ENCODE measurements at places on chromosomes 12 and 14. TPM values are rescaled to one million over a fixed set of nuclear protein-coding genes. Genes with fewer than 3 reads are reported as not detected.

- H3K4me3 ChIP-seq: no peak overlapping the region
- no peaks in the 10 kb centered on the region for H3K4me1 ChIP-seq
- DNase-seq: no peak
- no peaks in the 10 kb centered on the region for H3K36me3 ChIP-seq
- no peak overlapping the region for H3K27ac ChIP-seq
- no peaks in the 10 kb centered on the region for H3K27me3 ChIP-seq
Measured at GRCh38 chr12:68587448-68587873, 23.2 kb upstream of the RAP1B start.

- no peak overlapping the region for H3K4me3 ChIP-seq
- peaks cover 16% of the 10 kb centered on the region for H3K36me3 ChIP-seq
- no peak for DNase-seq
Measured at GRCh38 chr12:108296945-108297344, 42.2 kb downstream of the CMKLR1 start.

GRCh38 chr14:89378119-89378518 is 38.9 kb downstream of the FOXN3 start:
- H3K27me3 ChIP-seq: no peaks in the 10 kb centered on the region
- no peak for DNase-seq
- peaks cover 18% of the 10 kb centered on the region for H3K36me3 ChIP-seq
- peaks cover 4% of the 10 kb centered on the region for H3K4me1 ChIP-seq

DNA sequence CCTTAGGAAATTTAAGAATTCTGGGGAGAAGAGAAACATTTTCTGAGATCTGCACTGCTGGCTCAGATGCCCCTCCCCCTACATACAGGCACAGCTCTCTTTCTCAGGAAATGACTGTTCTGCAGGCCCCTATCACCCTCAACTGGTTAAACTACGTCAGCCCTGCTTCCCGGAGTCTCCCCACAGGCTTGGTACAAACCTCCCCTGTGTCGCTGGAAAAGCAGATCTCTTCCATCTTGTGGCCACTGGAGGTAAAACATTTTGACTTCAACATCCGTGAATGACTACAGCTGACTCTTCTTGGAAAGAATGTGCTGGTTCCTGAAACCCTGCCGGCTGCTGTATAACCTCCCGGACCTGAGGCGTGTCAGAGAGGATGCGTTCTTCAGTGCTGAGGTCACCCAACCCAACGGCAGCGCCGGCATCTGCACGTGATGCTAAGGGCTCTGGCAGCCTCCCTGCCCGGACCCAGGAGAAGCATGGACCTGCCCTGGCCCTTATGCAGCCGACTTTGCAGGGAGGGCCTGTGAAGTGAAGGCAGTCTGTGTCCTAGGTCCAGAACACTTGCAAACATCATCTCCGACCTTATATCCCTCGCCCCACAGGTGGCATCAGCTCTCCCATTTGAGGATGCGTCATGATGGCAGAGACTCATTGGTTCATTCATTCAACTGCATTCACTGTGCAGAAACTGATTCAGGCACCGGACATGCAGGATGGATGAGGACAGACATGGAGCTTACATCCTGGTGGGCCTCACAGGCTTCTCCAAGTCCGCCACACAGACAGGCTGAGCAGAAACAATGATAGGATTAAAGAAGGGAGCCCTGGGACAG is 129.2 kb downstream of the GCH1 start:
- H3K4me1 ChIP-seq: peaks cover 53% of the 10 kb centered on the region
- H3K36me3 ChIP-seq: peaks cover 8% of the 10 kb centered on the region
- peak overlapping the region; percentile 96 for H3K27ac ChIP-seq
- no peaks in the 10 kb centered on the region for H3K27me3 ChIP-seq
- peak overlapping the region; percentile 45 for H3K4me3 ChIP-seq
- peak; percentile 94 for DNase-seq

DNA sequence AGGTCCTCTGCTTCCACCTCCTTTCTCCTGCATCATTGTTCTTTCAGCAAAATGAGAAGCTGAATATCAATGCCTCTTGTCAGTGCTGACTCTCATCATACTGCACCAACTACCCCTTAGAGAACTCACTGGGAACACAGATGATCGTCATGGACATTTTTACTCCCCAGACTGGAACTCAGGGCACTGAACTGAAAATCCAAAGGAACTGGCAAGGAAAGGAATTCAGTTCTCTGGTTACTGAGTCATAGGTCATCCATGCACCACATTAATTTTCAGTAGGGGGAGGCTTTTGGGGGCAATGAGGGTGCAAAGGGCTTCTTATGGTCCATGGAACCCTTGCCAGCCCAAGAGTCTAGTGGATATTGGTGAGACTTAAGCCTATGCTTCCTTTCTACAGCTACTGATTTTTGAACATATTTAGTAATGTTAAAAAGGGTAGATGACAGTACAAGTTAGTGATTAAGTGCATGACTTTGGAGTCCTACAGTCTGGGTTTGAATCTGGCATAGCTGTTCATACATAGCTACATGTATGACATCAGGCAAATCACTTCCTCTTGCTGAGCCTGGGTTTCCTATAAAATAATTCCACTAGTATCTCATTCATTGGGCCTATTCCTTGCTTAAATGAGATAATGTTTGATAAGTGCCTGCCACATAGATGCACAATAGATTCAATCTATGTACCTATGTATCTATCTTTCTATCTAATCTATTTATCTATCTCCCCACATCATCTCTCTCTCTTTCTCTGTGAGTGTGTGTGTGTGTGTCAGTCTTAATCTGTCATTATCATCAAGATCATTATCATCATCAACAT is 29.2 kb downstream of the BBS10 start:
- peaks cover 1% of the 10 kb centered on the region for H3K36me3 ChIP-seq
- no peaks in the 10 kb centered on the region for H3K27me3 ChIP-seq
- no peak for DNase-seq
- no peak overlapping the region for H3K27ac ChIP-seq
- peak overlapping the region; percentile 60 for H3K4me3 ChIP-seq

DNA sequence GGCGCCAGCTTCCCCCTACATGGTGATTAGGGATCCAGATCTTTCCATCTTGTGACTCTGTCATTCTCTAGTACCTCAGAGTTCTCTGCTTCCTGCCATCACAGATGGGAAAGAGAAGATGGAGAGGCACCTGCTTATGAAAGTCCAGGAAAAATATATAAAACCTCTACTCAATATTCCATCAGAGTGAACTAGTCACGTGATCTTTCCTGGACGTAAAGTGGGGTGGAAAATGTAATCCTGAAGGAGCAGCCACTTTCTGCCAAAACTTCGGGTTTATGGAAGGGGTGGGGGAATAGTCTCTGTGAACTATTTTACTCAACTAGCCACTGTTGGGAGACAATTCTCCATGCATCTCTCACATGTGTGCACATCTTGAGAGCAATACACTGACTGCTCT is 47.7 kb downstream of the STAB2 start:
- no peak overlapping the region for H3K27ac ChIP-seq
- H3K4me3 ChIP-seq: no peak overlapping the region
- no peaks in the 10 kb centered on the region for H3K4me1 ChIP-seq
- no peak for DNase-seq
- H3K27me3 ChIP-seq: no peaks in the 10 kb centered on the region

The YBX3 gene
- 334 TPM for total RNA-seq

- H3K4me3 ChIP-seq: no peak overlapping the region
- H3K27me3 ChIP-seq: no peaks in the 10 kb centered on the region
- peak overlapping the region; percentile 8 for H3K27ac ChIP-seq
Measured at GRCh38 chr12:58341791-58342190, 400.4 kb downstream of the ATP23 start.

- H3K4me1 ChIP-seq: peaks cover 35% of the 10 kb centered on the region
- DNase-seq: no peak
- H3K36me3 ChIP-seq: peaks cover 6% of the 10 kb centered on the region
- H3K4me3 ChIP-seq: peak overlapping the region; percentile 86
Measured at GRCh38 chr14:65101631-65102440, 481 bp downstream of the MAX start.

- H3K27ac ChIP-seq: no peak overlapping the region
- no peaks in the 10 kb centered on the region for H3K36me3 ChIP-seq
- H3K27me3 ChIP-seq: peaks cover 25% of the 10 kb centered on the region
- DNase-seq: no peak
- H3K4me1 ChIP-seq: no peaks in the 10 kb centered on the region
Measured at GRCh38 chr14:95903165-95903564, 26.5 kb downstream of the TUNAR start.

DNA sequence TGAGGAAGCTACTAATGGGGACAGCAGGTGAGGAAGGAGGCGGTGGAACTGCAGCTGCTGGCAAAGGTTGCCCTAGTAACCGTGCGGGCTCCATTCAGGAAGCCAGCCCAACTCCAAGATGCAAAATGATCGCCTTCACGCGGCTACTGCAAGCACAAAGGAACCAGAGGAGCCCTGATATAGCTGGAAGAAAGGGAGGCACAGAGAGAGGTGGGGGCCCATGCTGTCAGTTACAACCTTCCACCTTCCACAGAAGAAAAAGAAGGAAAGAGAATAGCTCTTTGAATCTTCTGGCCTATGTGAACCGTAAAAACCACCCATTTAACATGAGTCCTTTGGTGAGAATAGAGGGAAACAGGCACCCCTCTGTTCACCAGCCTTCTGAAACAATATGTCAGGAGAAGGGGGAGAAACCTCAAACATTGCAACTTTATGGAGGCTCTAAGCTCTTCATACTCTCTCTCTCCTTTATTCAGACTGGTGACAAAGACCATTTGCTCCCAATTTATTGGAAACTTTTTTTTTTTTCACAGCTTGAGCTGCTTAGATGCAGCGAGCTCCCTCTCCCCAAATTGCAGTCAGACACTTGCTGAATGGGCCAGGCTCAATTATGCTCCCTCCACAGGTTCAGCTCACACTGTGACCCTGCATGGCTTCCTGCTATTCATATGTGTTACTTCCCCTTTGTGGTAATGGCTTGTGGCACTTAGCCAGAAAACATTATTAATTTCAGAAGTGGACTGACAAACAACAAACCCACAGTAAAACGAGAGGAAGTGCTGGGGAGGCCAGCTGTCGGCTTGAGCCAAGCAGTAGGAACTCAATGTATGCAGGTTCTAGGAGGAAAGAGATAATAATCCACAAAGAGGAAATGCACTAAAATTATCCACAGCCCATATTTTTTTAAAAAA is 6.2 kb downstream of the DUSP6 start:
- H3K27me3 ChIP-seq: no peaks in the 10 kb centered on the region
- H3K4me1 ChIP-seq: peaks cover 69% of the 10 kb centered on the region
- peaks cover 13% of the 10 kb centered on the region for H3K36me3 ChIP-seq

DNA sequence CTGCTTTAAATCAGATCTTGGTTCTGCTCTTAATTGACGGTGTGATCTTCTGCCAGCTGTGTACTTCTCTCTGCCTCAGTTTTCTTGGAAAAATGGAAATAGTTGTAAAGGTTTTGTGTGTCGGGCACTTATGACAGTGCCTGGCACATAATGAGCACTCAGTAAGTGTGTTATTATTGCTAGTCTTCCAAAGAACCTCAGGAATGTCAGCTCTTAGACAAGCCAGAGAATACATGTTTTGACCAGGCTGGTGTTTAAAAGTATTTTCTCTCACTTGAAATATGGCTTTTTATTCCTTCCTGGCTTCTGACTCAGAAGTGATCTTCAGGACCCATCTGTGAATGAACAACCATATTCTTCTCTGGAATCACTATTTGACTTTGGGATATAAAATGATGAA is 304.1 kb downstream of the SNAPC1 start:
- no peaks in the 10 kb centered on the region for H3K27me3 ChIP-seq
- H3K4me1 ChIP-seq: peaks cover 9% of the 10 kb centered on the region
- H3K27ac ChIP-seq: no peak overlapping the region
- DNase-seq: no peak
- H3K4me3 ChIP-seq: no peak overlapping the region

- no peak for DNase-seq
- H3K4me1 ChIP-seq: peaks cover 16% of the 10 kb centered on the region
- no peak overlapping the region for H3K27ac ChIP-seq
- H3K4me3 ChIP-seq: no peak overlapping the region
- no peaks in the 10 kb centered on the region for H3K27me3 ChIP-seq
Measured at GRCh38 chr12:123071099-123071800, 79.6 kb downstream of the PITPNM2 start.

- H3K27ac ChIP-seq: no peak overlapping the region
- peaks cover 28% of the 10 kb centered on the region for H3K36me3 ChIP-seq
- no peaks in the 10 kb centered on the region for H3K27me3 ChIP-seq
Measured at GRCh38 chr12:31991815-31992214, 32.6 kb downstream of the RESF1 start.

The SERPINA3 gene
- 1.2 TPM for total RNA-seq

The MAP3K9 gene
- total RNA-seq: 1.4 TPM

The CD163L1 gene
- 1.8 TPM for total RNA-seq

GRCh38 chr12:131950182-131950913 is 606 bp downstream of the EP400 start:
- peaks cover 16% of the 10 kb centered on the region for H3K4me1 ChIP-seq
- H3K36me3 ChIP-seq: no peaks in the 10 kb centered on the region
- peak overlapping the region; percentile 76 for H3K27ac ChIP-seq
- no peaks in the 10 kb centered on the region for H3K27me3 ChIP-seq
- peak overlapping the region; percentile 87 for H3K4me3 ChIP-seq

- peaks cover 3% of the 10 kb centered on the region for H3K36me3 ChIP-seq
- peak overlapping the region; percentile 79 for H3K27ac ChIP-seq
- no peak overlapping the region for H3K4me3 ChIP-seq
Measured at GRCh38 chr14:91893669-91894068, 26.3 kb upstream of the TC2N start.

The ANKS1B gene
- total RNA-seq: 0.70 TPM

The MFAP5 gene
- total RNA-seq: not detected

DNA sequence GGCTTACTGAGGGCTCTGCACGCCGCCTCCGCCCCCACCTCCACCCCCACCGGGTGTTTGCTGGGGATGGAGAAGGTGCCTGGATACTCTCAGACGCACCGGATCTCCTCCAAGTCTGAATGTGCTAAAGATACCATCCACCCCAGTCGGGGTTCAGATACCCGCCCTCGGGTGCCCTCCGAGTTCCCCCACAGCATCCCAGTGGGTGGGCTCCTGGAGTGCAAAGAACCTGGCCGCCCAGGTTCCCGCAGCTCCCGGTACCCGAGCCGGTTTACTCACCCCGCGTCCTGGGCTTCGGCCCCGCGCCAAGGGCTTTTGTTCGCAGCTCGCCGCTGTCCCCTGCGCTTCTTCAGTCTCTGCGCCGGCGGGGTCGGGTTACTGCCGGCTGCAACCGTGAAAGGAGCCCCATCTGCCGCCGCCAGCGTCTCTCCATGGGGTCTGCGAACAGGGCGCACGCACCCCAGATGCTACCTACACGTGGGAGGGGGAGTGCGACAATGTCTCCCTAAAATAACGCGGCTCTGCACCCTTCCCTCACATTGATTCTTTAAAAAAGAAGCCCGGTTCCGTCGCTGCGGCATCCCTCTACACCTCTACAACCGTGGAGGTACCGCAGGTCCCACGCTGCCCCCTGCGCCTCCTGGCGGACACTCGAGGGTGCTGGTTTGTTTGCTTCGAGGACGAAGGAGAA is at the start of gene CCDC177:
CCDC177 (minus strand) TSS at position 609 of the 691 bp plus-strand sequence. CDS start 1,249 bp downstream, outside the sequence.
- peak within 1 kb of the TSS; percentile 80 for H3K4me3 ChIP-seq
- H3K4me1 ChIP-seq: peaks cover 9% of the 10 kb centered on the region

DNA sequence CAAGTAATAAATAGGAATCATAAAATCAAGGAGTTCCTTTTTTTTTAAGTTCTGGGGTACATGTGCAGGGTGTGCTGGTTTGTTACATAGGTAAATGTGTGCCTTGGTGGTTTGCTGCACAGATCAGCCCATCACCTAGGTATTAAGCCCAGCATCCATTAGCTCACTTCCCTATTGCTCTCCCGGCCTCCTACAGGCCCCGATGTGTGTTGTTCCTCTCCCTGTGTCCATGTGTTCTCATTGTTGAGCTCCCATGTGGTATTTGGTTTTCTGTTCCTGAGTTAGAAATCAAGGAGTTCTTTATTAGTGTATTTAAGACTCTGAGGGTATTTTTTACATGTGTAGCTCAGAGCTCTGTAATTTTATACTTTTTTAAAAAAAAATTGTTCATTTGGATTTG is 86.0 kb downstream of the SCFD1 start:
- H3K27me3 ChIP-seq: no peaks in the 10 kb centered on the region
- no peak for DNase-seq
- no peak overlapping the region for H3K27ac ChIP-seq
- H3K4me1 ChIP-seq: no peaks in the 10 kb centered on the region
- H3K36me3 ChIP-seq: peaks cover 43% of the 10 kb centered on the region
- no peak overlapping the region for H3K4me3 ChIP-seq
